Stimulated activated CD4-positive, alpha-beta T cell treated with anti-CD3 and anti-CD28 coated beads, Interleukin-12 subunit alpha, Interleukin-12 subunit beta, amount 100 ng/mL, for 4 hours (primary cell): ENCODE measurements at places on chromosomes 3 and 15.

DNA sequence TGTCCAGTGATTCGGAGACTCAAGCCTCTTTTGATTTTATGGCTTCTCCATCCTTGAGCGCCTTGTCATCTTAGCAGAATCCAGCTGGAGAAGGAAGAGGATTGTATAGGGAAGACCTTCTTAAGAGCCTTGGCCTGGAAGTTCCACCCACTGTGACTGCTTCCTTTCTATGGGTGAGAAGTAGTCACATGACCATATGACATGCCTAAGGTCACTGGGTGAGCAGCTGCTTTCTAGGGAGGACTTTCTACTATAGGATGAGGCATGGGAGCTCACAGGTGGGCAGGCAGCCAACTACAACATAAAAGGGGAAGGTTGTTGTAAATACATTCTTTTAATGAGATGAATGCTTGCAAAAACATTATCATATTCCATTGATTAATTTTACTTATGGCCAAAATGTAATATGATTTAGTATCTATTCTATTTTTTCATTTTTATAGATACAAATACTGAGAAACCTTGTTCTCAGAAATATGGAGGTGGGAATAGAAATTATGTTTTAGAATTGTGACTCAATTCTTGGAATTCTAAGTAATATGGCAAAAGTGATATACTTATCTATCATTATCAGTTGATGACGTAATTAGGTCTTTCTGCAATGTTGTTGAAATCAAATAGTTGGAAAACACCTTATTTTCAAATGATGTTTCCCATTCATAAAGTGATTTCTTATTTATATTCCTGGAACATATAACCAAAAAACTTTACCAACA is 53.6 kb upstream of the MINAR1 start:
- no peak for DNase-seq

DNA sequence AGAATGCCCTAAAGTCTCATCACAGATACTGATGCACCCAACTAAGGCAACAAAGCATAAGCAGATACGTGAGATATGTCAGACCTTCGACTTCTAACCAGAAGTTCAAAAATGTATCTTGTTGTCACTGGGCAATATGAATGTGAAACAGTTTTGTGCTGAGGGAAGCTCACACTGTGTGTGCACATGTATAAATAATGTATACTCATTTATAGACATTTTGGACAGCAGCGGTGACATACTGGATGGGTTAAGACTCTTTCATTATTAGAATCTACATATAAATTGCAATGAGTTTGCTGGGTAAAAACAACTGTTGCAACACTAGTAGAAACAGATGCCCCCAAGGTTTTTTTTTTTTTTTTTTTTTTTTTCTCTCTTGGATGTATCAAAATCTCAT is 37.9 kb downstream of the TIGIT start:
- no peak for DNase-seq

DNA sequence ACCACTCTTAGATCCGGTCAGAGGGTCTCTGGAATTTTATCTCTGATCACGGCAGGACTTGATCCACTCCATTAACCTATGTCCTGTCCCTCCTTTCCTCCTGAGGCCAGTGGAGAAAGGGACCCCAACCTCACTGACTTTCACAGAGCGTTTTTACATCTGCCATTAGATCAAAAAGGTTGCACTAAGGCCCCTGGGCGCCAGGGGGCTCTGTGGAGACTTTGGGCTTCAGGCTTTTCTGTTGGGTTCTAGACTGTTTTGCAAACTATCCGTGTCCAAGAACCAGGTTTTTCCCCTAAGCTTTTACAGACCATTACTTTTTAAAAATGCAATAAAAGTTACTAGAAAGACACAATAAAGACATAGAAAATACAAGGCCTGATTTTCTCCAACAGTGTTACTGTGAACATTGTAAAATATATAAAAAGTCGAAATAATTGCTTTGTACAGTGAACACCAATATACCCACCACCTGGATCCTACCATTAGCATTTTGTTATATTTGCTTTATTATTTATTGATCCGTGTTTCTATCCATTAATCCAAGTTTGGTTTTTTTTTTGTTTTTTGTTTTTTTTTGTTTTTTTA is 159.7 kb downstream of the POLR2M start:
- DNase-seq = peak; percentile 43

- DNase-seq = no peak
Measured at GRCh38 chr3:42080453-42080872, 10.7 kb upstream of the TRAK1 start.

DNA sequence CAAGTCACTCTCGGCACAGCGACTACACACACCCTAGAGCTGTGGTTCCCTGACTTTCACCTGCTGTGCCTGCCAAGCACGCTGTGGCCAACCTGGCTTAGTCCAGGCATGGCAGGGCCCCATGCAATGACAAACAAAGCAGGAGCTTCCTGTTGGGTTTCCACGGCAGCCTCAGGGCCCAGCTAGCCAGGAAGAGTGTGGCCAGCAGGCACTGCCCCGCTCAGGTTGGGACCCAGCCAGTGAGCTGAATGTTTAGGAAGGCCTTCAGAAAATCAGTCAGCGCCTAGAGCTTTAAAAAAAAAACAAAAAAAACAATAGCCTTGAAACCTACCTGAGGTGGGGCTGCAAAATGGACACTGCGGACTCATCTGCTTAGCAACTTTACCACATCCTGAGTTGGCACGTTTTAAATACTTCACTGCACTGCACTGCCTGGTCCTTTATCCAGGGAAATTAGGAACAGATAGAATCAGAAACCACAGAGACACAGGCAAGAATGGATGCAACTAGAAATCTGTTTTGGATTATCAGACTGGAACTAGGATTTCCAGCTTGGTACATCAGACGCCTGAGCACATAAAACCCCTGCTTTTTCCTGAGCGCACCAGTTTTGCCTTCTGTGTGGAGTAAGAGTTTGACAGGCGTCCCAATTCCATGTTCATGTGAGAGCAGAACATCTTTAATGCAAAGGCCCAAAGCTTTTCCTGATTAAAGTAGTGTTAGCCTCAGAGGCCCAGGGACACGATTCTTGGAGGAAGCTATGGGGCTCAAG is 36.2 kb upstream of the LDHAL6B start:
- no peak for DNase-seq

- no peak for DNase-seq
Measured at GRCh38 chr15:52682200-52682599, 3.0 kb upstream of the ATOSA start.

GRCh38 chr3:117873249-117873600 is 1161.4 kb downstream of the IGSF11 start:
- no peak for DNase-seq

DNA sequence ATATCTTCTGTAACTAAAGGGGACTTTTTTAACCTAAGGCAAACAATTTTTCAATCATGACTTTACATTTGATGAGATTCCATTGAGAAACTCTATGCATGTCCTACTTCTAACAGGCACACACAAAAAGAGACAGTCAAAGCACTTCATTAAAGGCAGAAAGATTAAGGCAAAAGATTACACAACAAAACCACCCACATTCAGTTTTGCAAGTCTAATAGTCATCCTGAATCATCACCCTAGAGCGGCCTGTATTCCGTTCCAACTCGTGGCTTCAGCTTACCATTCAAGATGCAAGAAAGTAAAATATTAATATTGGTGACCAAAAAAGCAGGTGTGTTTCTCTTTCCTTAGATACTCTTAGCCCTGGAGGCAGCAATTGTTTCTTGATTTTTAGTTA is 205.9 kb downstream of the P3H2 start:
- no peak for DNase-seq

GRCh38 chr3:145760036-145760435 is 400.9 kb downstream of the PLOD2 start:
- no peak for DNase-seq

GRCh38 chr3:14691719-14692118 is 16.8 kb downstream of the C3orf20 start:
- DNase-seq = no peak

- DNase-seq = peak; percentile 8
Measured at GRCh38 chr3:5122741-5123706, 932 bp downstream of the ARL8B start.

- DNase-seq = no peak
Measured at GRCh38 chr3:3241596-3241995, 62.1 kb upstream of the CRBN start.

- no peak for DNase-seq
Measured at GRCh38 chr15:67815036-67815592, 10.2 kb upstream of the SKOR1 start.

GRCh38 chr3:171149526-171150116 is 123.1 kb upstream of the SLC2A2 start:
- DNase-seq = no peak
